Urothelium cell line (cell line): ENCODE measurements at places on chromosomes 4 and X.

DNA sequence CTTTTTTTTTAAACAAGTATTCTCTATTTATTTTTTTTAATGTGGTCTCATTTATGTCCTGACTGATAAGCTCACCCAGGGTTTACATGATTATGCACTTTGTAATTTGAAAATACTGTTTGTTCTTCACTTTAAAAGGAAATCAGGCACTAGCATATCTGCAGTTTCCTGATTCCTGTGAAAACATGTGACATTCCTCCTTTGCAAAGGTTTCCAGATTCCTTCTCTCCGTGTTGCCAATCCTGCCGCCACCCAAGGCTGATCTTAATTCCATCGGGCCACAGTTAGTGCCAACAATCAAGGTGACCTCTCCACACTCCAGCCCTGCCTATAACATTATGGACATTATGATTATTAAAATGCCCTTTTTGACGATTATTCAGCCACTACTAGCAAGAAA lies 225.4 kb downstream of the PCDH7 start:
- no peak for DNase-seq

DNA sequence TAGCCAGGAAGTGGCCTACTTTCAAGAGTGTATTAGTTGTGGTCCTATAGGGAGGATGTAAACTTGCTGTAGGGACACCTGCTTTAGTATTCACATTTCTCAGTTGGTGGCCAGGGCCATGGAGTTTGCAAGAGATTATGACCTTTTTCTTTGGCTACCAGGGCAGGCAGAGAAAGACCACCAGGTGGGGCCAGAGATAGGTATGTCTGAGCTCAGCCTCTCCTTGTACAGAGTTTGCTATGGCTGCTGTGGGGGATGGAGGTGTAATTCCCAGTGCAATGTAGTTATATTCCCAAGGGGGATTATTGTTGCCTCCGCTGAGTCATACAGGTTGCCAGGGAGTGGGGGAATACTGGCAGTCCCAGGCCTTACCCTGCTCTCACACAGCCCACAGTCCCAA lies 26.3 kb upstream of the DACH2 start:
- no peak for DNase-seq

GRCh38 chrX:69067841-69068240 lies 97.4 kb downstream of the PJA1 start:
- no peak for DNase-seq

DNA sequence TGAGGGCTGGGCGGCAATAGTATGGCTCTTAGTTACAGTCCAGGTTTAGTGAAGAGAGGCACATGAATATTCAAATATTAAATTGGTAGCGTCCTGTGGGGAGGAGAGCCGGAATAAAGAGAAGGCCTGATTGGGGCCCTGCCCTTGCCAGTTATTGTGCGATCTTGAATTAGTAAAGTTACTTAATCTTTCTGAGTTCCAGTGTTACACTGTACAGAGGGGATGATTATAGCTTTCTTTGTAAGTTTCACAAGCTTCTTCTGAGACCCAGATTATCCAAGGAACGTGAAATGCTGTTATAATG lies 1.2 kb downstream of the METAP1 start:
- no peak for DNase-seq

- peak; percentile 47 for DNase-seq
Observed at GRCh38 chr4:78155616-78156105, 98.5 kb downstream of the FRAS1 start.

DNA sequence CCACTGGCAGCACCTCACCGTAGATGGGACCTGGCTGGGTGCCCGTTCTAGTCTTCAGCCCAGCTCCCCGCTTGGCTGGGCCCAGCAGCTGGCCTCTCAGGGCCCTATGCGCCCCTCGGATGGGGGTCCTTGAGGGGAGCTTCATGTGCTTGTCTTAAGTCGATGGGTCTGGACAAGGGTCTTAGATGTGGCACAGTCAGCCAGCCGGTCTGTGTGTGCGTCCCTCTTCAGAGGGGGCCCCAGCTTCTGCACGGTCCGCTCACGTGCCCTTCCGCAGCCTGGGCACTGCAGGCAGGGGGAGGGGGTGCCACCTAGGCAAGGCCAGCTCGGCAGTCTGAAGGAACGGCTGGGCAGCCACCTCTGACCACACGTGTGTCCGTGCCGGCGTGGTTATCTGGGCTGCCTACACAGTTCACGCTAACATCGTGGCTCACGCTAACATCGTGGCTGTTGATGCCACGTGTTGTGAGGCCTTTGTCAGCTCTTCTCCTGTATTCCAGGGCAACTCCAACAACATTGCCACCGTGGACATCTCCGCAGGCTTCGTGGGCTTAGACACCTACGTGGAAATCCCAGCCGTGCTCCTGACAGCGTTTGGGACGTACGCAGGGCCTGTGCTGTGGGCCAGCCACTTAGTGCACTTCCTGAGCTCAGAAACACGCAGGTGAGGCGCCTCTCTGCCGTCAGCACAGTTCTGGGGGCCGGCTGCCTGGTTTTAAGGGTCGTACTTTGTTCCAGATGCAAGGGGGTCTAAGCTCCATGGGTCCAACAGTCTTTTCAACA lies 34.5 kb downstream of the PIGG start:
- DNase-seq, result no peak

DNA sequence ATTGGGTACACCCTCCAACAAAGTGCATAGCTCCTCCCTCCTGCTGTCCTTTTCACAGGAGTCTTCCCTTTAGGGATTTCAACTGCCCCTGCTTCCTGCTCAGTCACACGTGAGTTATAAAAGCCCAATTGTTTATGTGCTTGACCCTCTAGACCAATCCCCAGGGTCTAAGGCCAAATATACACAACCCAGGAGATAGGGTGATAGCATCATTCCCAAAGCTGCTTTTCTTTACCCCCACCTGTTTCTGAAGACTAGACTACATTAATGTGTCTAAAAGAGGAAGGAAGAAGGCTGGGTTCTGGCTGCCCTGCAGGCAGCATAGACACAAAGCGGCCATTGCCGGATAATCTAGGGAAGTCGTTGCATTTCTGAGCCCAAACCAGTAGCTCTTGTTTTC lies 526.7 kb upstream of the FRG1 start:
- DNase-seq, result no peak
